ENCODE measurements at places on chromosomes 5 and 9. TPM values are rescaled to one million over a fixed set of nuclear protein-coding genes. Genes with fewer than 3 reads are reported as not detected.

The TYRP1 gene
- total RNA-seq, result not detected

The ARL14EPL gene
- 0.47 TPM for total RNA-seq

- DNase-seq, result peak; percentile 89
Observed at GRCh38 chr5:127290019-127290945, at the start of gene MEGF10. MEGF10 (plus strand) TSS chr5:127290796; CDS start chr5:127331309, 40,513 bp downstream.

- DNase-seq, result peak; percentile 86
Observed at GRCh38 chr9:31542384-31543055, 841.9 kb upstream of the ACO1 start.

The IFNB1 gene
- not detected for total RNA-seq

The MLANA gene
- 0.70 TPM for total RNA-seq
